ENCODE measurements at places on chromosomes 3 and 15.

GRCh38 chr15:65204931-65205660, 6.2 kb downstream of the CILP start:
- no peak for DNase-seq

DNA sequence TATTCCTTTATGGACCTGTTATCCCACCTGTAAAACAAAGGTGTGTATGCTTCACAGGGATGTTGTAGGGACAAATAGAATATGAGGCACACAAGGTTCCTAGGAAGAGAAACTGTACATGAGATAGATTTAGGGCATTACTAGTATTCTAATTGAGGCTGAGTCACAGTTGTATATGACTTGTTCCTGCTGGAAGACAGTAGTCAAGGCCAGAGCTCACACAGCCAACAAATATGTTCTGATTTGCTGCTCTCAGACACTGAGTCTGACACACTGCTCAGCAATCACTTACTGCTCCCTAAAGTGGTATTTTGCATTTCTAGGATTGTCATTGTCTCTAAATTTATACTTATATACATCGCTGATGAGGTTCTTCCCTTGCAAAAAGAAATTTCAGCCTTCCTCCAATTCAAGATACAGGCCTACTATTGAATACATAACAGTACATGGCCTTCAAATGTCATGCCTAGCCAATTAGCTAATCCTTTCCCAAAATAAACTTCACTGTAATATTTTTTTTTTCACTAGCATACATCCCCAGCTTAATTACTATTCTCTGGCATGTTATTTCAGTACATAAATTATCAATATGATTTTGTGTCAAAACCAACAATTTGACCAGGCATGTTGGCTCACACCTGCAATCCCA, 69.8 kb downstream of the TIGIT start:
- DNase-seq: peak; percentile 64

- no peak for DNase-seq
These were observed 193.9 kb downstream of the UBE3A start for GRCh38 chr15:25244731-25245585.

- DNase-seq: no peak
These were observed 9.1 kb downstream of the BNC1 start for GRCh38 chr15:83275412-83275811.

GRCh38 chr3:126703512-126704493, at the start of gene CHCHD6:
TSS of gene CHCHD6 (plus strand) at chr3:126704240. CDS start at chr3:126704313, 73 bp downstream.
- DNase-seq: peak; percentile 85

- DNase-seq: no peak
These were observed 2.5 kb downstream of the RCCD1 start for GRCh38 chr15:90957031-90957790.

GRCh38 chr3:189338366-189338765, 166.6 kb downstream of the TPRG1 start:
- DNase-seq: no peak

DNA sequence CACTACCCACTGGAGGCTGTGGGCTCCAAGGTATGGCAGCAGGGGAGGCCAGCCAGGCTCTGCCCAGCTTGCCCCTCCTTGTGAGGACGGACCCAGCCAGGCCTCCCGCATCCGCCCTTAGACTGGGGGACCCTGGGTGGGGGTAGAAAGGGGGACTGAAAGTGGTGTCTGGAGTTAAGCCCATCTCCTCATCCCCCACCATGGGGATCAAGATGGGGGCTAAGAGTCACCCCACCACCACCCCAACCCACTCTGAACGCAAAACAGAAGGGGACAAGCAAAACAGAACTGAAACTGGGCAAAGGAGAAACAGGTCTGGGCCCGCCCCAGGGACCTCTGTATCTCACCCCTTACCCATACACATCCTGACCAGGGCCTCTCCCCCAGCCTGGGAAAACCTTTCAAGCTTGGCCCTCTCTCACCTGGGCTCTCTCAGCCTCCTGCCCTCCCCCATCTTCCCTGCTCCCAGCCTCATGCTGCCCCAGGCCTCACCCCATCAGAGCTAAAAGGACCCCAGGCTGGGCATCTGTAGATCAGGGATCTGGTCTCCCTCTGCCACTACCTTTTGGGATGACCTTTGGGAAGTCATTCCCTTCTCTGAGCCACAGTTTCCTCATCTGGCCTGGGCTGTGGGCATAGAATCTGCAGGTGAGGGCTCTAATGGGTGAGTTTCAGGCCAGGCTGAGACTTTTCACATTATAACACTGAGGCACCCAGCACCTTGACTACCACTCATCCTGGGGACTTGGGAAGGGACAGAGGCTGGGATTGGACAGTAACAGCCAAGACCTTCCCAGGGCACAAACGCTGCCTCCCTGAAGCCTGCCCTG, 30.0 kb upstream of the CYP11A1 start:
- no peak for DNase-seq

DNA sequence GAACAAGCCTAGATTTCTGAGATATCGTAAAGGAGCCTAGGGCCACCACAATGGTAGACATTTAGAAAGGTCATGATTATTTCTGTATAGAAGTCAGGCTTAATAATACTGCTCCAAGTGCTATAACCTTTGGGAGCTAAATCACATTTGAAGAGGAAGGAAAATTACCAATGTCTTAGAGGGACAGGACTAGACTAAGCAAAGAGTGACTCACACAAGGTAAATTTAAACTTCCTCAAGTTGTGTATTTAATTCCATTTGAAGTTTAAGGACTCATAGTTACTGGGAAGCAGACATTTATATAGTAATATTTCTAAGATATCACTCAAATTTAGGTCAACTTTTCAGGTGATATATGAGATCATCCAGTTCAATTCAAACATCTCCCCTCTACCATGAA, 227.6 kb upstream of the MME start:
- no peak for DNase-seq

DNA sequence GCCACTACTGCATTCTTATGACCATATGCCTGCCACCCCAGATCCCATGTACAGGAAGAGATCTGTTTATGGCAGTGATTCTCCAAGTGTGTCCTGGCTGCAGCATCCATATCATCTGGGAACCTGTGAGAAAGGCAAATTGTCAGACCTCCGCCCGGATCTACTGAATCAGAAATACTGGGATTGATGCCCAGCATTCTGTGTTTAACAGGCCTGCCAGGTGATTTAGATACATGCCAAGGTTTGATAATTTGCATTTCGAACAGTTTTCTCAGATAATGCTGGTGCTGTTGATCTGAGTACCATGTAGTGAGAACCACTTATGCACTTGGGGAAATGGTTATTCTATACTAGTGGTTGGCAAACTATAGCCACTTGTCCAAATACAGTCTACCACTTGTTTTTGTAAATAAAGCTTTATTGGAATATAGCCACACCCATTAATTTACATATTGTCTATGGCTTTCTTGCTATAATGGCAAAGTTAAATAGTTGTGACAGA, 165.4 kb downstream of the SSR3 start:
- DNase-seq: no peak

GRCh38 chr3:53744351-53744750, 101.9 kb downstream of the CHDH start:
- DNase-seq: no peak

DNA sequence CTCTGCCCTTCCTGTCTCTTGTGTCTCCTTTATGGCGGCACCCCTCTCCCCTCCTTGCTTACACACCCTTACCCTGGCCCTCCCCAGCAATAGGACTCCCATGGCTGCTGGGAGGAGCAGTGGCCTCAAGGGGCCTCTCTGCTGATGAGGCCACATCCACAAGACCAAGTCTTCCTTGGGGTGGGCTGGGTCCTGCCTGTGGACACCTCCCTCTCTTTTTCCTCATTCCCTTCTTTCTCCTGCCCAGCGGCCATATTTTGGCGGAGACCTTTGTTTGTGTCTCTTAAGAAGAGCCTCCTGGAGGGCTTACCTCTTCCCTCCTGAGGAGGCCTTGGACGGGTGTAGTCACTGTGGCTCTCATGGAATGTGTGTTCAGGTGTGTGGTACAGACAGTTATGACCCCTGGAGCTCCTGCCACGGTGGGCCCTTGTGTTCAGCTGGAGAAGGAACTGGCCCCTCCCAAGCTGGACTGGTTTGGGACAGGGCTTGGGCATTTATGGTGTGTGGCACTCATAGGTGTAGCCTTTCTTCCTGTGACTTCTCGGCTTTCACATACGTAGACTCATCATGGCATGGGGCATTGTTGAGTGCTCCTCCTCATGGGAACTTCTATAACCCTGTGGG, 56.6 kb upstream of the APEH start:
- DNase-seq: no peak

GRCh38 chr15:99514306-99514705, 51.5 kb upstream of the MEF2A start:
- no peak for DNase-seq

GRCh38 chr15:42848846-42849245, 71.7 kb downstream of the TTBK2 start:
- DNase-seq: no peak

DNA sequence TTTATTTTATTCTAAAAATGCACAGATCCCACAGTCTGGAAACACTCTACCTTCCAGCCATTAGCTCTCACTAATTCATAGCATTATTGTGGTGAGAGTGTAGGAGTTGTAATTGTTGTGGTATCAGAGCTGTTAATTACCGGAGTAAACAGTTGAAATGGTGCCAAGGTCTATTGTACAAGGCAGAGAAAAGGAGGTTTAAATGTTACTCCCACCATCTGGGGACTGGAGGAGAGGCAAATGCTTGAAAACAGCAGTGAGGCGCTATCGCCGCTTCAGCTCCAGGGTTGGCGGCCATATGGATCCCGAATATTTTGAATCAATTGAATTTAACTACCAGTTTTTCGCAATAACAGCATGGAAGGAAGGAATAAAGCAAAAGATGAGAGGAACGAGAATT, 113.1 kb upstream of the C15orf61 start:
- no peak for DNase-seq

DNA sequence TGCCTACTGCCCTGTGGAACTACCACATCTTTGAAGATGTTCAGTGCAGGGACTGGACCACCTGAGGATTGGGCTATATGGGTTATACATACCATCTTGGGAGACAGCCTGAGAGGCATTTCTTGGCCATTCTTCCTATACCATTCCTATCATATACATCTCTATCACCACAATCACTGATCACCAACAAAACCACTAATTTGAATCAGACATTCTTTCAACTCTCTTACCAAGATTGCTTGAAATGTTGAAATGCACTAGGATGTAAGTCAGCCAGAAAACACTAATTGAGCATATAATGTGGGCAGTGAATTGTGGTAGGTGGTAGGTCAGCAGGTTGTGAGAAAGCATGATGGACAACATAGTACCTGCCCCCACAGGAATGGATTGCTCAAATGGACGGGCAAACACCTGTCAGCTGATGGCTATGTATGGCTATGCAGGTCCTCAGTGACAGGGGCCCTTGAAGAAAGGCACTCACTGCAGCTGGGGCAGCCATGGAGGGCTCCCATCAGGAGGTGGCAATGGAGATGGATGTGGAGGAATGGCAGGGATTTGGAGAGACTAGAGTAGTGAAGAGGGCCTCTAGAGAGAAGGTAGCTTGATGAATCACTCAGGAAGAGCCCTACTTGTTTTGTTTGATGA, 49.1 kb downstream of the AMOTL2 start:
- DNase-seq: no peak

GRCh38 chr15:48564690-48565089, 80.8 kb downstream of the FBN1 start:
- DNase-seq: no peak

DNA sequence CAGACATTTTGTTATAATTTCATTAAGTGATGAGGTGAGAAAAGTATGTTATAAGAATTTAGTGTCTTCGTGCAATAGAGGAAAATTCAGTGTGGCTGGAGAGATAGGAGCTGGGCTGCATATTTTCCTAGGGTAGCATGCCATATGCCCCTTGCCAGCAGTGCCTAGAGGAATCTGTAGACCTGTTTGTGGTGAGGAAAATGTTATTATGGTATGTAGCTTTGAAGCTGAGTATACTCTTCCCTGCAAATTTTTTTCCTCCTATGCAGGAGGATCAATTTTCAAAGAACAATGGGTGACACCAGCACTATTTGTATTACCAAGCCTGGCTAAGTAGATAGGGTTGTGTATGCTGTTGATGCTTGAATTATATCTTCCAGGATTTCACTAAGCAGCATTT, 200.6 kb downstream of the EDEM1 start:
- no peak for DNase-seq

GRCh38 chr3:39435006-39435748, 28.7 kb downstream of the RPSA start:
- DNase-seq: no peak

GRCh38 chr3:47016086-47016933, 36.8 kb downstream of the NBEAL2 start:
- no peak for DNase-seq

DNA sequence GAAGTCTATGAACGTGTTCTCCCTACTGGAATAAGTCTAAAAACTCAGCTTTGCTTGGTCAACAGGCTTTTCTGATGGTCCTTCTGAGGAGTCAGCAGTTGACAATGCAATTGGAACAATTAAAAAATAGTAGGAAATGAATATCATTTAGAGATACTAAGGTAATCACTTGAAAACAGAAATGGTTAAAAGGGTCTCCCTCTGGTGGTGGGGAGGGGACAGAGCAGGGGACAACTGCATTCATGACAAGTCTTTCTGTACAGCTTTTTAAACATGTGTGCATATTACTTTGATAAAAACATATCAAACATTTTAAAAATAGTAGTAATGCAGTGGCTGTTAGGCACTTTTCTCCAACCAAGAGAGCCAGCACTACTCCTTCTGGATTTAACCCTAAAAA, 119.9 kb upstream of the FHIT start:
- no peak for DNase-seq

DNA sequence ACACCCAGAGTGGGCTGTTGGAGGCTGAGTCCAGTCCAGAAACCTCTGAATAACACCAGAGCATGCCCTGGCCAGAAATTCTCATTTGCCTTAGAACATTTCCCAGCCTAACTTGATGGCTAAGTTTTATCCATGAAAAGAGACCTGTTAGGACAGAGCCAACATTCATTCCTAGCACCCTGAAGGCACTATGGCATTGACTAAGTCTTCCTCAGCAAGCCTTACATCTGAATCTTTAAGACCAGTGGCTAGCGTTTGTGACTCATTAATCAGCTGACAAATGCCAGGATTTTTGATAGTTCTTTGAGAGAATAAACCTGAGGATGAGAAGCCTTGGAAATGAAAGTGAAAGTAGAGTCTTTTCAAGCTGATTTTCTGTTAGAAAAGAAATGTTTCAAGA, 1087.1 kb upstream of the ALCAM start:
- peak; percentile 58 for DNase-seq

GRCh38 chr3:66948041-66948440, 50.1 kb upstream of the KBTBD8 start:
- no peak for DNase-seq
